ENCODE measurements at places on chromosomes 7 and 10. TPM values are rescaled to one million over a fixed set of nuclear protein-coding genes. Genes with fewer than 3 reads are reported as not detected.
A peak's percentile ranks its signal among the peaks of the same experiment; 100 is the strongest.

The ITPRID1 gene
- total RNA-seq, result 0.26 TPM

The FXYD4 gene
- not detected for total RNA-seq

The GPR26 gene
- total RNA-seq, result not detected

The OR2A7 gene
- 2.0 TPM for total RNA-seq

The AKR1C4 gene
- 0.25 TPM for total RNA-seq

DNA sequence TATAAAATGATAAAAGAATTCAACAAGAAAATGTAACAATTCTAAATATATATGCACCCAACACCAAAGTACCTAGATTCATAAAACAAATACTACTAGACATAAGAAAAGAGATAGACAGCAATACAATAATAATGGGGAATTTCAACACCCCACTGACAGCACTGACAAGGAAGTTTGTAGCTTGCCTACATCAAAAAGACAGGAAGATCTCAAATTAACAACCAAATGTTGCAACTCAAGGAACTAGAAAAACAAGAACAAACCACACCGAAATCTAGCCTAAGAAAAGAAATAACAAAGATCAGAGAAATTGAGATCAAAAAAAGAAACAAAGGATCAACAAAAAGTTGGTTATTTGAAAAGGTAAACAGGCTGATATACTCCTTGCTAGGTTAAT, 36.5 kb upstream of the TNKS2 start:
- no peak for DNase-seq

DNA sequence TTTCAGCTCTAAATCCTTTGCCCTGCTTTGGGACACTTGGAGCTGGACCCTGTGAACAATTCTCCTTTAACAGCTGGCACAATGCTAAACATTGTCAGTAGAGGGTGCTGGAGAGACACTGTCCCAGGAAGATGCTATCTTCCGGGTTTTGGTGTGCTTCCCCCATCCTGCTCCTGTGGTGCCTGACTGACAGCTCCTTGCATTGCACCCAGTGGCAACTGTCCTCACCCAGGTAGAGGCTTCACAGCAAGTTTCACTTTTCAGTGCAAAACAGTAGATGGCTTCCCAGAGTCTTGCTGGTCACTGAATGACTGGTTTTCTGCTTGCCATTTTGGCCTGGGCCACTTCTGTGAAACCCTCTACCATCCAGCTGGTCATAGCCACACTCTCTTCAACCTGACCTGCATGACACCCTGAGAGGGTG, 77.3 kb downstream of the CDC14C start:
- DNase-seq, result peak; percentile 64

DNA sequence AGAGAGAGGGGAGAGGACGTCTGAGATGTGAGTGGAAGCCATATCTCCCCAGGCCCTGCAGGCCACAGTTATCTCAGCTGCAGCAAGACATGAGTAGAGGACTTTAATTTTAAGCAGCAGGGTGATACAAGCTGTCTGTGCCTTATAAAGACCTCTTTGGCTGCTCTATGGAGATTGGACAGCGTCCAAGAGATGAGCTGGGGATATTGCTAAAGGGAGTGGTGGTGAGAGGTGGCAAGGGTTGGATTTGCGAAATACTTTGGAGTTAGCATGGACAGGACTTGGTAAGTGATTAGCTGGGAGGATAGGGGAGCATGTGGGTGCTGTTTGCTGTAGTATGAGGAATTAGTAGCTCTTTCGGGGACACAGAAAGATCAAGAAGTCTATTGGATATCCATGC, 191.8 kb downstream of the CACNB2 start:
- no peak for DNase-seq

- DNase-seq, result no peak
Measured at GRCh38 chr10:103643381-103643780, 149.9 kb downstream of the NEURL1 start.

DNA sequence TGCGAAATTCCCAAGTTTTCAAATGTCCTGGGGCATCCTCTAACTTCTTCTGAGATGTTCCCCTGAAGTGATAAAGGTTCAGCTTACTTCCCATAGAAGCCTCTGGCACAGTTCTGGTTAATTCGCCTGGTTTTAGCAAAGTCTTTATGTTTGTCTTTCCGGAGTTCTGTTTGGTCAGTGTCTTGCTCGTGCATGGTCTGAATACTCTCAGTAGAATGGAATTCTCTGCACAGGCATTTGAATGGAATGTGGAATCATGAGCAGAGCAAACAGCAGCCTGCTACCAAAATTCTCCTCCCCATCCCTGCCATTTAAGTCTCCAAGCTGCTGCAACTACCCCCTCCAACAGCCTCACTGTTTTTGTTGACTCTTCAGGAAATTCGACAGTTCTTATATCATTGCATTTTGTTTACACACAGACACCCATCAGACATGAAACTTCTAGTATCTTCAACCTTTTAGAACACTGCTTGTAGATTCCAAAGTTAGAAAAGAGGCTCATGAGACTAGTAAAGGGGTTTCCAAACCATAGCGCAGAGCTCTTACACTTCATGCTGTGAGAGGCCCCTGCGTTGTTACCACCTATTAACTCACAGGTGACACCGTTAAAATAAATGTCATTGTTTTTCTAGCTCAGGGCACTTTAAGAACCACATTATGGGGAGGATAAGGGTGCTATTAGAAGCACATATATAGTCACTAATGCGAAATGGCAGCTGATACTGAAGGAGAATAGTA, 129.7 kb downstream of the PLCE1 start:
- DNase-seq, result peak; percentile 79

DNA sequence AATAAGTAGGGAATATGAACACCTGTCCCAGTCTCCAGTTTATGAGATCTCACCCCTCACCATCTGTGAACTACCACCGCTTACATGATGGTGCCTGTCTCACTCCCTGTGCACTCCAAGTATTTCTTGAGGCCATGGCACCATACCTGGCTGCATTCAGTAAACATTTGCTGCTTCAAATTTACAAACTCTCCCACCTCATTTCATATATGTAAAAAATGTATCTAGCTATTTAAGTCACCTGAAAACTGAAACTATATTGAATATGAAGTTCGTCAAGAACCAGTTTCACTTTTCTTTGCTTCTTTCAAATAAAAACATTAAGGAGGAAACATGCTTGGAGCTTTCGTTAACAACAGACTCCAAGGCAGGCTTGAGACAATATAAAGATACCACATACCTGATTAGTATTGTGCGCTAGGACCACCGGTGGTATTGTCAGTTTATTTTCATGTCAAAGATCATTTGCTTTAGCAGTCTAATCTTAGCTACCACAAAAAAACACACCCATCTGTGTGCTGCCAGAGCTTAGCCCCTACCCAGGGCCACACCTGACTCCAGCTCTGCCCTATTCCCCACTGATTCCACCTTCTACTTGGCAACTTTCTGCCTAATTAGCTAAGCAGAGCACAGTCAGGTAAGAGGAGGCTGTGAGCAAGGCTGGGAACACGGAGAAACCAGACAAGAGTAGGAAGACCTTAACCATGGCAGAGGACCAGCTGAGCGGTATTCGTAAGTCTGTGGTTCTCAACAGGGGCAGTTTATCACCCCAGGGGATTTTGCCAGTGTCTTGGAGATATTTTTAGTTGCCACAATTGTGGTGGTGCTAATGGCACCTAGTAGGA, 92.0 kb downstream of the ZFAND4 start:
- no peak for DNase-seq

- DNase-seq, result no peak
Measured at GRCh38 chr7:5631152-5631551, 150.3 kb downstream of the RNF216 start.

Measured in Caco-2 (cell line).